ENCODE measurements at places on chromosomes 3 and 15.

DNA sequence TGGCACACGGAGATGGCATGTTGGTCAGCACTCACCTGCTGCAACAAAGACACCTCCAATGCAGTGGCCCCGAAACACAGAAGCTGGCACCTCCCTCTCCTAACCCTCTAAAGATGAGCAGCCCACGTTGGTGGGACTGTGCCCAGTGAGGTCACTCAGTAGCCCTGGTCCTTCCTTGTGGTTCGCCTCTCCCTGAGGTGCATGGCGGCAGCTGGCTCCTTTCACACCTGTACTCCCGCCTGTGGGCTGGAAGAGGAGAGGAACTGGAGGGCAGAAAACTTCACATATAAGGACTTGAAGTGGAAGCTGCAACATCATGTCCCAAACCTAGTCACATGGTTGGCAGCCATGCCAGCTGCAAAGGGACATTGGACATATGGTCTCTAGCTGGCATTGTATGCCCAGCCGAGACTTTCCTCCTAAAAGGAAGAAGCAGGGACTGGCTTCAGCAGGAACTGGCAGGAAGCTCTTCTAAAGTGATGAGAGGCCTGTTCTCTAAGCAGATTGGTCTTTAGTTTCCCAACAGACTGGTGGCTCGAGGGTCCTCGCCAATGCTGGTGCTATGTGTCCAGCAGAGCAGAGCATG lies 10.8 kb upstream of the C3orf22 start:
- no peak overlapping the region for H3K4me3 ChIP-seq
- no peak for DNase-seq
- H3K27ac ChIP-seq = no peak overlapping the region

DNA sequence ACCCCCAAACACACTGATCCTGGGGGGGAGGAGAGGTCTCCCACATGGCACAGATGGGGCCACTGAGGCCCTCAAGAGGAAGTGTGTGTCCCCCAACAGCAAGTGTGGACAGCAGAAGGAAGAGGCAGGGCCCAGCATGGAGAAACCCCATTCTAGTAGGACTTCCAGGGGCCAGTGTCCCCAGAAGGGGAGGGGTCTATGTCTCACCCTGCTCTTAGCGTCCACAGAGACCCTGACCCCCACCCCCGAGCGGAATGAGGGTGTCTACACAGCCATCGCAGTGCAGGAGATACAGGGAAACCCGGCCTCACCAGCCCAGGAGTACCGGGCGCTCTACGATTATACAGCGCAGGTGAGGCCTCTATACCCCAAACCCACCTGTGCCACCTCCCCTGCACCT lies 35.3 kb downstream of the TSPAN3 start:
- peaks cover 16% of the 10 kb centered on the region for H3K27me3 ChIP-seq
- no peak overlapping the region for H3K27ac ChIP-seq
- no peaks in the 10 kb centered on the region for H3K36me3 ChIP-seq
- H3K4me1 ChIP-seq = peaks cover 6% of the 10 kb centered on the region
- H3K4me3 ChIP-seq = no peak overlapping the region

DNA sequence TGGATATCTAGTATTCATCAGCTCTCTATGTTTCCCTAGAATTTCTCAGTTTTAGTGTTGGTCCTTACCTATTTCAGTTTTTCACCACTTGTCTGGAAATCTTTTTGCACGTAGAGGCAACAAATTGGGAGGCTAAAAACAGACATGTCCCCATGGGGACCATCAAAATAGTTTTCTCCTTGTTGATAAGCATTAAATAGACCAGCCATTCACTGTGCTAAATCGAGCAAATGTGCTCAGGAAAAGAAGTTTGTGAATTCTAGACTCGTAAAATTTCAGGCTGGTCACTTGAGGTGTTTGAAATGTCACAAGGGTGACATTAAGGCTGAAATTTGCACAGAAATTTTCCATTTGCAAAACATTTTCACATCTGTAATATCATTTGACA lies 102.6 kb downstream of the SPATA16 start:
- H3K4me3 ChIP-seq = no peak overlapping the region
- H3K27ac ChIP-seq = no peak overlapping the region
- DNase-seq = no peak
- no peaks in the 10 kb centered on the region for H3K36me3 ChIP-seq
- no peaks in the 10 kb centered on the region for H3K4me1 ChIP-seq

GRCh38 chr15:73578026-73578425 lies 55.2 kb downstream of the NPTN start:
- H3K36me3 ChIP-seq = peaks cover 5% of the 10 kb centered on the region
- H3K4me1 ChIP-seq = peaks cover 12% of the 10 kb centered on the region
- no peak overlapping the region for H3K4me3 ChIP-seq
- H3K27ac ChIP-seq = peak overlapping the region; percentile 3
- no peak for DNase-seq
- no peaks in the 10 kb centered on the region for H3K27me3 ChIP-seq

DNA sequence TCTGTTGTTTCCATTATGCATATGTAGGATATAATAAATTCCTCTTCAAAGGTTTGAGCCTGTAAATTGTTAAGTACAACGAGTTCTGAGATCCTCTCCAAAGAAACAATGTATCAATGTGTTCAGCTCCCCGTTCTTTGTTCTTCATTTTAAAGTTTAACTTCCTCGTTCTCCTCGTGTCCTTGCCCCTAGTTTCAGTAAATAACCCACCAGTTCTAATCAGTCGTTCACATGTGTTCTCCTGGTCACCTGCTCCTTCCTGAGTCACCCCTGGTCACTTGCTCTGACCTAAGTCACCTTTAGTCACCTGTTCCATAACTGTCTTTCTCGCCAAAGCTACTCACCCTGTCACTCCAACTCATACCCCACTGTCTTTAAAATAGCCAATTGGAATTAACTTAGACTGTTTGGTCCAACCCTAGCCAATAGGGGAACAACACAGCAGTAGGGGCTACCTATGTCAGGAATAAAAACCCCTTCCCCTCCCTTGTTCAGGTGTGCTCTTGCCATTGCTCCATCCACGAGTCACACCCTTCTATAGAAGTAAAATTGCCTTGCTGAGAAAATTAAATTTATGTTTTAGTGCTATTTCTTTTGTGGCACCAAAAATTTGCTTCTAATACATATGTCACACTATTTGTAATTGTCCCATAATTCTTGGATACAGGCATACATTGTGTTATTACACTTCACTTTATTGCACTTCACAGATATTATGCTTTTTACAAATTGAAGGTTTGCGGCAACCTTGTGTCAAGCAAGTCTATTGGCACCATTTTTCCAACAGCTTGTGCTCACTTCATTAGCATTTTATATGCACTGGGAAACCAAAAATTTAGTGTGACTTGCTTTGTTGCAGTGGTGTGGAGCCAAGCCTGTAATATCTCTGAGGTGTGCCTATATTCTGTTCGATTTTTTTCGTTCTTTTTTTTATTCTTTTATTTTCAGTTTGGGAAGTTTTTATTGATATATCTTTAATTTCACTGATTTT lies 15.3 kb upstream of the MCF2L2 start:
- H3K27ac ChIP-seq = no peak overlapping the region
- no peak for DNase-seq
- peaks cover 4% of the 10 kb centered on the region for H3K27me3 ChIP-seq
- H3K4me3 ChIP-seq = no peak overlapping the region

- peaks cover under 1% of the 10 kb centered on the region for H3K36me3 ChIP-seq
- no peak overlapping the region for H3K4me3 ChIP-seq
- H3K27ac ChIP-seq = no peak overlapping the region
- DNase-seq = no peak
- no peaks in the 10 kb centered on the region for H3K4me1 ChIP-seq
These were observed 122.0 kb upstream of the PROK2 start for GRCh38 chr3:71906976-71907375.

DNA sequence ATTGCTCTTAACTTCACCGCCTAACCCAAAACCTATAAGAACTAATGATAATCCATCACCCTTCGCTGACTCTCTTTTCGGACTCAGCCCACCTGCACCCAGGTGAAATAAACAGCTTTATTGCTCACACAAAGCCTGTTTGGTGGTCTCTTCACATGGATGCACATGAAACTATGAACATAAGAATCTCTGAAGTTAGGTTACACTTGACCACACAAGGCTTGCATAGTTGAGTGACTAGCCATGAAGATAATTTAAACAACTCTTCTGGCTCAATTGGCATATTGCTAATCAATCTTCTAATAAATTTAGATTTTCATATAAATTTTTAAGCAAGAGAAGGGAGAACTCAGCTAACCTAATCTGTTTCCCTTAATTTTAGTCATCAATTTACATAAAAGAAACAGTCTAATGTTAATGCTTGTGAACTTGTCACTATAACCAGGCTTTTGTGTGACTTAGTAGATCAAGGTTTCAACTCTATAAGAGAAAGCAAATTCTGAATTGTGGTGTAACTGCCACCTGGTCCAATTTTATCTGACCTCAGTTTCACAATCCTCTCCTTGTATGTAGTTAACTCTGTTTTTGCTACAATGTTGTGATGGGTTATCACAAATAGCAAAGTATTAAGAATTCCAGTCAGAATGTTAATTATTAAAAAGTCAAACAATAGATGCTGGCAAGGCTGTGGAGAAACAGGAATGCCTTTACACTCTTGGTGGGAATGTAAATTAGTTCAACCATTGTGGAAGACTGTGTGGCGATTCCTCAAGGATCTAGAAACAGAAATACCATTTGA lies 82.0 kb downstream of the HHLA2 start:
- no peaks in the 10 kb centered on the region for H3K4me1 ChIP-seq
- H3K4me3 ChIP-seq = no peak overlapping the region
- H3K36me3 ChIP-seq = no peaks in the 10 kb centered on the region
- no peaks in the 10 kb centered on the region for H3K27me3 ChIP-seq
- no peak for DNase-seq
- no peak overlapping the region for H3K27ac ChIP-seq

GRCh38 chr3:185983495-185984141 lies 45.8 kb upstream of the TRA2B start:
- no peaks in the 10 kb centered on the region for H3K36me3 ChIP-seq
- no peak overlapping the region for H3K27ac ChIP-seq
- H3K4me3 ChIP-seq = peak overlapping the region; percentile 57
- H3K4me1 ChIP-seq = peaks cover 3% of the 10 kb centered on the region
- DNase-seq = peak; percentile 76

GRCh38 chr3:36447061-36447460 lies 66.8 kb downstream of the STAC start:
- H3K4me1 ChIP-seq = no peaks in the 10 kb centered on the region
- H3K27me3 ChIP-seq = no peaks in the 10 kb centered on the region
- no peak overlapping the region for H3K27ac ChIP-seq
- DNase-seq = no peak

- H3K4me3 ChIP-seq = peak overlapping the region; percentile 20
- H3K4me1 ChIP-seq = peaks cover 59% of the 10 kb centered on the region
- DNase-seq = no peak
- peaks cover 24% of the 10 kb centered on the region for H3K27me3 ChIP-seq
These were observed 49.1 kb upstream of the KLF13 start for GRCh38 chr15:31277335-31278060.

DNA sequence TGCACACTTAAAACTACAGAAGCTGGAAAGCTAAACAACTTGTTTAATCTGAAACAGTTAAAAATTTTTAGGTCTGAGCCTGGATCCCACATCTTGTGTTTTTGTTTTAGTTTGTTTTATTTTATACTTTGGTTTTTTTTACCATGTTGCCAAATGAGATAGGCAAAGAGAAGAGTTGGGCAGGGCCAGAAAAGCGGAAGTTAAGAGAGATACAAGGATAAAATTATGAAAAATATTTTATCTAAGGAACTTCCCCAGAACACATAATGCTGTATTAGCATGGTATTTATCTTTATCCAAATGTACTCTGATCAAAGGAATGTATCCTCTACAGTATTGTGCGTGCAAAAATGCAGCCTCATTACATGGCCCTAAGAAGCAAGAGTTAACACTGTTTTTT lies 50.7 kb downstream of the PROS1 start:
- H3K4me3 ChIP-seq = no peak overlapping the region
- H3K36me3 ChIP-seq = no peaks in the 10 kb centered on the region
- H3K4me1 ChIP-seq = no peaks in the 10 kb centered on the region
- no peaks in the 10 kb centered on the region for H3K27me3 ChIP-seq
- no peak for DNase-seq

GRCh38 chr3:170179432-170179831 lies 2.1 kb downstream of the PHC3 start:
- H3K4me1 ChIP-seq = peaks cover 11% of the 10 kb centered on the region
- peaks cover 4% of the 10 kb centered on the region for H3K36me3 ChIP-seq
- H3K27ac ChIP-seq = no peak overlapping the region
- no peak for DNase-seq

- DNase-seq = no peak
- H3K27ac ChIP-seq = no peak overlapping the region
- no peaks in the 10 kb centered on the region for H3K36me3 ChIP-seq
- no peak overlapping the region for H3K4me3 ChIP-seq
- peaks cover 3% of the 10 kb centered on the region for H3K27me3 ChIP-seq
These were observed 15.9 kb downstream of the RPLP1 start for GRCh38 chr15:69468241-69469121.

GRCh38 chr3:132595014-132595413 lies 2.1 kb upstream of the ACKR4 start:
- no peak for DNase-seq
- H3K4me1 ChIP-seq = no peaks in the 10 kb centered on the region
- no peak overlapping the region for H3K4me3 ChIP-seq
- peaks cover 1% of the 10 kb centered on the region for H3K27me3 ChIP-seq

DNA sequence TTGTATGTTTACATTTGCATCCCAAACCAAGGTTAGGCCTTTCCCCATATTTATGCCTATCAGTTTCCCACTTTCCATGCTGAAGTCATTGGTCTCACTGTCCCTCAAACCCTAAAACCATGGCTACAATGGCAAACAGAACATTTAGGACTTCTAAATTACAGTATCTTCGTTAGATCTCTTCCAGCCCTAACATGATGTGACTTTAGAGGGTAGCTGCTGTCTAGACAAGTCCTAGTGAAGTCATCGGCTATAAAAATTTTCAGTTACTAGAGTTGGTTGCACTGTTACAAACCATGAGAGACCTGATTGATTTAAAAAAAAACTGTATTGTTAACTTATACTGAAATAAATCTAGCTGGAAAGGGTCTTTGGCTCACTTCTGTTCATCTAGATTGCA lies 54.6 kb downstream of the TM4SF4 start:
- H3K27ac ChIP-seq = no peak overlapping the region
- H3K4me3 ChIP-seq = no peak overlapping the region
- DNase-seq = no peak
- H3K27me3 ChIP-seq = peaks cover 4% of the 10 kb centered on the region

DNA sequence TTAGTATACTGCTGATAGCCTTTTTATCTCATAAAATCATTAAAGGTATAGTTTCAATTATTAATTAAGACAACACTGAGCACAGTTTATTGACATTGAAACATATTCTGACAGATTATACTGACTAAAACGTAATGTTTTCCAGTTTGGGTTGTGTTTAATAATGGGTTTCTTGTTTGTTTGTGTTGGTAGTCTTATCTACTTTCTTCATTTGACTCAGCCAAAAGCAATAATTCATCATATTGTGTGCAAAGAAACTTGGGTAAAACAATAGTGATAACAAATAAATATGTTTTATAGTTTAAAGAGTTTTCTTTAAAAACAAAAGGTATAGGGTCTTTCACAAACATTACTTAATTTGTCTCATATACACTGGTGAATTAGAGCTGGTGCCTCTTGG lies 629.2 kb upstream of the AGTR1 start:
- no peaks in the 10 kb centered on the region for H3K27me3 ChIP-seq
- no peak overlapping the region for H3K27ac ChIP-seq
- H3K4me1 ChIP-seq = peaks cover 1% of the 10 kb centered on the region
- DNase-seq = no peak
- H3K4me3 ChIP-seq = no peak overlapping the region
- no peaks in the 10 kb centered on the region for H3K36me3 ChIP-seq
